GM13976 (cell line): ENCODE measurements at places on chromosomes 7 and 10.

- DNase-seq = no peak
Measured at GRCh38 chr7:133786401-133786937, 340.7 kb upstream of the LRGUK start.

DNA sequence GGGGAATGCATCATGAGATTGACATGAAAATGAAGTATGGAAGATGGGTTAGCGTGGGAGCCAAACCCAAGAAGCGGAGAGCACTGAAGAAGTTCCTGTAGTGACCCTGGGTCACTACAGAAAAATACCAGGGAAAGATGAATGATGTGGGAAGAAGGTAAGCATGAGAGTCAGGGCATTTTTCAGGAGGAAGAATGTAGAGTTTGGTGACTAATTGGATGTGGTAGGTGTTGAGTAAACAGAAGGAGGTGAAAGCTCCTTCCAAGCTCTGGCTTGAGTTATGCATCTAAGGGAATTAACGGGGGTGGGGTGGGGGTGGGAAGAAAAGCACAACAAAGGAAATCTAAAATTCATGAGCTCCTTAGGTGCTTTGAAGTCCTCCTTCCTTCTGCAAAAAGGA lies 238.1 kb upstream of the AOAH start:
- DNase-seq = no peak

- no peak for DNase-seq
Measured at GRCh38 chr7:19030281-19030680, 87.2 kb downstream of the TWIST1 start.

- no peak for DNase-seq
Measured at GRCh38 chr10:131909014-131909808, 8.4 kb downstream of the PPP2R2D start.

- no peak for DNase-seq
Measured at GRCh38 chr7:129279757-129280156, 54.9 kb downstream of the AHCYL2 start.

- DNase-seq = no peak
Measured at GRCh38 chr7:108127461-108127860, 2.7 kb downstream of the LAMB4 start.

DNA sequence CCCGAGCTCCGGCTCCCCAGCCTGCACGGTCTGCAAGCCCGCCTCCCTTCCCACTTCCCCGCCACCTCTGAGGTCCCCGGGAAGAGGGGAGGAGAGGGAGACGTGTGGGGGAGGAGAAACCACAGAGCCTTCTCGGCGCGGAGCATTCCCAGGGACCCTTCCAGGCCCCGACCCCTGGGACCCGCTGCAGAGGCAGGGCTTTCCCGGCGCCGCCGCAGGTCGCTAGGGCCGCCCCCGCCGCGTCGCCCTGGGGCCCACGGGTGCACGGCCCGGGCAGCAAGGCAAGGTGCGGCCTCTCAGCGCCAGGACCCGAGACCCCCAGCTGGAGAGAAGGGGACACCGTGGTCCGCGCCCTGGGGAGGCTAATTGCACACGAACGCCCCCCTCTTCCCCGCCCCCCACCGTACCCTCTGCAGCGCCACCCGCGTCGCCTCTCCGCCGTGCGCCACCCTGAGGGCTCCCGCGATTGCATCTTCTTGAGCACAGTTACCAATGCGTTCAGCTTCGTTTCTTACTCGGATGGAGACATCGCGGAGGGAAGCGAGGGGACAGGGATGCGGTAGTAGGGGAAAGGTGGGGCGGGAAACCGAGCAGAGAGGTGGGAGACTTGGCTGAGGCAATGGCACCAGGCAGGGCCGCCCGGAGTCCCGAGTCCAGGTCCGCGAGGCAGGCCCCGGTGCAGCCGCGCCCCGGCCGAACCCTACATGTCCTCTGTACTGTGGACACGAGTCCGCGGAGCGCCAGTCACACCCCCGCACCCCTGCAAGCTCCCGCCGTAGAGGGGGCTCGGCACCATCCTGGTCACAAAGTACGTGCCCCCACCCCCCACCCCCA lies 28.9 kb downstream of the SKIDA1 start:
- DNase-seq = peak; percentile 76

DNA sequence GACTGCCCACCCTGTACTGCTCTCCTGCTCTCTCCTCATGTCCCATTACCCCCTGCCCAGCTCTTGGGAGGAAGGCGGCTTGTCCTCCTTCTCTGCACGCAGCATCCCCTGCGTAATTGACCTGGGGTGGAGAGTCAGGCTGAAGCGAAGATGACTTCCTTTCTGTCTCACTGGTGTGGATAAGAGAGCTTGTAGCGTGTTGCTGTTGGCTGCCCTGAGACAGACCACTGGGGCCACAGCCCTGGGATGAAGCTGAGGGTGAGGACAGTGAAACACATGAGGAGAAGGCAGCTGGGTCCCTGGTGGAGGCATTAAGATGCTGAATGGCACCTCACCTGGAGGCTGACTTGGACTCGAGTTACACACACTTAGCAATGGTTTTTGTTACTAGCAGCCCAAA lies 310.3 kb upstream of the ZNF32 start:
- no peak for DNase-seq

DNA sequence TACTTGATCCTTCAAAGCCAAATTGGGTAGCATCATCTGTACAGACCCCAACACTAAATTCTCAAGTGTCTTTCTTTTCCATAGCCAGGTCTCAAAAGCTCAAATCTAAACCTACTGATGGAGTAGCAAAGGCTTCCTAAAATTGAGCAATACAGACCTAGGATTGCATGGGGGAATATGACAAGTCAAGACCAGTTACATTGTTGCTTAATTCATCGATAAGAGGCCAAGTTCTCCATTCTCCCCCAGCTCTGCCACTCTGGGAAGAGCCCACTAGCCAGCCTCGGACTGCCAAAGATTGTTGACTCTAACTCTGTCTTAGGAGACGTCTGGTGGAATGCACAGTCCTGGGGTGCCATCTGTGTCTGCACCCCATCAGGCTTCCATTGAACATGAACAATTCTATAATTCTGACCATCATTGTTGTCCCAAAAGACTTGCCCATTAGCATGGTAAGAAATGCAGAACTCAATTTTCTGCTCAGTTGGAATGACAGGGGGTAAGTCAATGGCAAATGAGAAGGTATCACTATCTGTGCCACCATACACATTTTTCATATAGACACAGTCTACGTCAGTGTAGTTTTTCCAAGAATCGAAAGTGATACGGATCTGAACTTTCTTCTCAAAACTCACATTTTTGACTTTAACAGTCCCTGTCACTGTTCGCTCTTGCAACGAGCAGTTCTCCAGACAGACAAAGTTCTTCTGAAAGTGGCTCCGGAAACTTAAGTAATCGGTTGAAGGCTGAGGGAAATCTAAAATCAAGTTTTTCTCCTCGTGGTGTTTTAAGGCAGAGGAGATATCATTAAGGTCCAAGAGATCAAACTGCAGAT lies 2.9 kb downstream of the PPP1R3C start:
- DNase-seq = no peak

DNA sequence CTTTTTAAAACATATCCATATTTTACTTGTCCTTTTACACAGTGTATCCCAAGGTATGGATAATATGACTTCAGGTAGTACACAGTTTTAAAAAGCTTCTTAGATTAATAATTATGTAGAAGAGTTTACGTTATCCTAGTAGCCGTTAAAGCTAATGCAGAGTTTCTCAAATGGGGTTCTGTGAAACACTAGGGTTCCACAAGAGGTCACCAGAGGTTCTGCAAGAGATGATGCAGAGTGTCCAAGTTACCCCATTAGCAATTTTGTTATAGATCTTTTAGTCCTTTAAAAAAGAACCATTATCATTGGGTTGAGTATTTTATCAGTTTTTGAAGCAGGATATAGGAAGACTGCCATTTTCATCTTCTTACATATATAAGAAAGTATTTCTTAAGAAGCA lies 298.9 kb upstream of the HPS1 start:
- DNase-seq = peak; percentile 12

- DNase-seq = no peak
Measured at GRCh38 chr7:87129848-87130247, 22.4 kb upstream of the DMTF1 start.

- DNase-seq = no peak
Measured at GRCh38 chr10:15200626-15201025, 32.1 kb upstream of the NMT2 start.

DNA sequence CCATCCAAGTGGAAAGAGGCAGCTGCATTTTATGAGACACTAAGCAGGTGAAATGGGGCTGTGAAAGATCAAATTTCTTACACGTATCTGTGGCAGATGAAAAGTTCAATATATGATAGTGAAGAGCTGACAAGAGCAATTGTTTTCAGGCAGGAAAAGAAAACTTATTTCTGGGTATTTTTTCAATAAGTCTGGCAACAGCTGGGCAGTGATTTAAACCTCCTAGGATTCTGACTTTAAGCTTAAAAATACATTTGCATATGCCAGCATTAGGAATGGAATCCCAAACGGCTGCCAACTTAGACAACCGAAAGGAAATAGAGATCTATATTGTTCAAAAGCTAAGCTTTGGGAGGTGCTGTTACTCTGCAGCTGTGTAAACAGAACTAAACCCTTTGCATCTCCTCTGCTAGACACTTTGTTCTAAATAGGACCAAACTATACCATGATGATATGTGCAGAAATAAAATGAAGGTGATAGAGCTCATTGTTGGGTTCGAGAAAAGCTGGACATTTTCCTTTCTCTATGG lies 26.1 kb downstream of the DYNC1I1 start:
- DNase-seq = no peak

DNA sequence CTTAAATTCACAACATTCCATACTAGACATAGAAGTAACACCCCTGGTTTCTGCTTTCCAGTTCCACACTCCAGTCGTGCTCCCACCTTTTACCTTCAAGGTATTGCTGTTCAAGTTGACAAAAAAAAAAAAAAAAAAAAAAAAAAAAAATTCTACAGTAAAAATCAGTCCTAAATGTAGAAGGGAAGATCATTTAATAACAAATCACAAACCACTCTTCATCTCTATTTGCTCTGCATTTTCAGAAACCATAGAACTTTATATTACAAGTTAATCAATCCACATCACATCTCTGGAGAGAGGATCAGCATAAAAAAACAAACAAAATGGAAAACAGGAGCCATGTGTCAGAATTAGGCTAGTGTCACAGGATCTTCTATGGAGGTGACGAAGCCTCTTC lies 206.3 kb upstream of the KLF14 start:
- DNase-seq = no peak

GRCh38 chr10:119289227-119289920 lies 82.0 kb downstream of the GRK5 start:
- DNase-seq = no peak

DNA sequence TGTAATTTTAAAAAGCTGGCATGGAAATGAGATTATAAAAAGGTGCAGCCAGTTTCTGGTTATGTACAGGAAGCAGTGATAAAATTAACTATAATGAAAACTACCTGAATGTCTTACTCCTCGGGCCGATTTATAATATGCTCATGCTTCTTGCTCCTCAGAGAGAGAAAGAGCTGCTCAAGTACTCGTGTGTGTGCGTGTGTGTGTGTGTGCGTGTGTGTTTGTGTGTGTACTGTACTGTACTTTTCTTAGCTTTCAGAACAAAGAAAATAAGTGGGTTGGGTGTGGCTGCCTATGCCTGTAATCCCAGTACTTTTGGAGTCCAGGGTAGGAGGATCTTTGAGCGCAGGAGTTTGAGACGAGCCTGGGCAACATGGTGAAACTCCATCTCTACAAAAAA lies 96.6 kb upstream of the NMT2 start:
- DNase-seq = no peak

GRCh38 chr7:155167706-155168365 lies 97.7 kb downstream of the HTR5A start:
- DNase-seq = no peak

- no peak for DNase-seq
Measured at GRCh38 chr7:98097042-98097645, 9.5 kb upstream of the LMTK2 start.

DNA sequence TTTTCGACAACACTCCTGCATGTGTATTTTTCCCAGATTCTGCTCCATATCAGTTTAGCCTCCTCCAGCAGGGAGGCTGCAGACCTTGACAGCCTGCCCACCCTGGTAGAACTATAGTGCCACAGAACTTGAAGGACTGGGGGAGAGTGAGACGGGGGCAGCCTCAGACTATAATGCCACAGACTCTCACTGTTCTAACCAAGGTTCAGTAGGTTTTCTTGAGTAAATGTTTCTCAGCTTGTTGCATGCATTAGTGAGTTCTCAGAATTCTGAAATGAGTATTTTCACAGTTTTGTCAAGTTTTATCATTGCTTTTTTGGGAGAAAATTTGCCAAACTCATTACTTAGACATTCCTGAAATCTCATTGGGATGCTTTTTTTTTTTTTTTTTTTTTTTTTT lies 95.9 kb downstream of the ZNRF2 start:
- DNase-seq = no peak

GRCh38 chr10:132702601-132703418 lies 83.1 kb downstream of the NKX6-2 start:
- no peak for DNase-seq

- DNase-seq = no peak
Measured at GRCh38 chr7:15218261-15218660, 315.7 kb upstream of the DGKB start.

- DNase-seq = no peak
Measured at GRCh38 chr10:74439213-74439612, 288.2 kb downstream of the ADK start.

- no peak for DNase-seq
Measured at GRCh38 chr10:4344492-4344994, 481.5 kb upstream of the AKR1E2 start.

GRCh38 chr10:103040418-103040817 lies 122.3 kb downstream of the CNNM2 start:
- DNase-seq = no peak

DNA sequence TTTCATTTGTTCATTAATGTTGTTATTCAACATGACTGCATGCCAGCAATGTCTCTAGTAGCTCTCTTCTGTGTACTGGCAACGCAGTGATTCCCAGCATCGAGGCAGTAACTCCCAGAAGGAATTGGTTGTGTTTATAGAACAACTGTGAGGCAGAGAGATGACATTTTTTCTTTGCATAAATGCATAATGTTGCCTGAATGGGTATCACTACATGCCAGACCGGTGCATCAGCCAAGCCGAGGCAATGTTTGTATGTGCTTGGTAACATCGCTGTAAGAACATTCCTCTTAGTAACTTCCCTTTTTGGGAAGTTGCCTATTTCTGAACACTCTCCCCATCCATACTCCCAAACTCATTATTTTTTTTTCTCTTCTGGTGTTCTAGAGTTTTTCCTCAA lies 182.9 kb downstream of the HTR7 start:
- DNase-seq = no peak

DNA sequence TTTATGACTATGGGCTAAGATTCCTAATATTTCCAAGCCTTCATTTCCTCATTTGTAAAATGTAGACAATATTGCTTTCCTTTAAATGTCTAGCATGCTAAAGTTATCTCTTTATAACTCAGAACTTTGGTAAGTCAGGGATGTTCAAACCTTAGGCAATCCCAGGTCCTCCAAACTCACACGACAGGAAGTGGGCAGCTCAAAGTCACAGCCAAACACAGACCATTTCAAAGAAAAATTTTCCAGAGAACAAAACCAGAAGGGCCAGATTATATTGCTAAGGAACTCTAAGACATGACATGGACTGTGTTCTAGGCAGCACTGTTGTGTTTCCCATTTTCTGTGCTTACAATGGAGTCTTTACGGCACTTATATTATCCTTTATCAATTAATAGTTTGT lies 87.8 kb upstream of the DYNC1I1 start:
- no peak for DNase-seq

GRCh38 chr10:95542330-95542729 lies 18.8 kb downstream of the SORBS1 start:
- no peak for DNase-seq
